ENCODE measurements at places on chromosomes 5 and 9.

DNA sequence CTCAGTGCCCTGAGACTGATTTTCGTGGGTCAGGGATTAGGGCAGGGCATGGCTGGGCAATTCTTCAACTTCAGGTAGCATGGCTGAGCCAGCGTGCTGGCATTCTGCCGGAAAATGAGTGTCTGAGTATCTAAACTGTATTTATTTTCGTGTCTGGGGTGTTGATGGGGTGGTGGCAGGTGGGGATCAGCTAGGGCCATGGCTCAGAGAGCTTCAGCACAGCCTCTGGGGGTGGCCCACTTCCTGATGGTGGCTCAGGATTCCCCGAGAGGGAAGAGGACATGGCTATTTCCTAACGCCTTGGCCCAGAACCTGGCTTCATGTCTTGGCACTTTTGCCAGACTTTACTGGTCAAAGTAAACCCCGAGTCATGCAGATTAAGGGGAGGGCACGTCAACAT is 260.5 kb downstream of the GADD45G start:
- no peak for DNase-seq

- DNase-seq: peak; percentile 7
Measured at GRCh38 chr5:125660231-125660895, 762.8 kb upstream of the GRAMD2B start.

- DNase-seq: no peak
Measured at GRCh38 chr9:137127301-137128157, 11.4 kb upstream of the GRIN1 start.

DNA sequence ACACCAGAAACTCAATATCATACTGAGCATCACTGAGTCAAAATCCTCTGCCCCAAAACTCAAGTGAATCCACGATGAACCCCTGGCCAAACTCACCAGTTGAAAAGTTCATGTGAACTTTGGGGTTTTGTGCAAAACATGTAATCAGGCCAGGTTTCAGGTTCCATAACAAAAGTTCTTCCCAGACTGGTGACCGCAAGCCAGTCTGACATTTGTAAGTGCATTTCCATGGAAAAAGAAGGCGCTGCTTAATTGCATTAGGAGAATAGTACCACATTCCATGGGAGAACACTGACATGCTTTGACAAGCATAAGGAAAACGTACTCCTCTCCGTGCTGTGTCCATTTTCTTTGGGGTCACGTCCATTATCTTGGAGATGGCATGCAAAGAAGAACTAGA is 567.0 kb downstream of the BNC2 start:
- DNase-seq: no peak

GRCh38 chr9:135604437-135605237 is 34.7 kb downstream of the GLT6D1 start:
- DNase-seq: no peak

DNA sequence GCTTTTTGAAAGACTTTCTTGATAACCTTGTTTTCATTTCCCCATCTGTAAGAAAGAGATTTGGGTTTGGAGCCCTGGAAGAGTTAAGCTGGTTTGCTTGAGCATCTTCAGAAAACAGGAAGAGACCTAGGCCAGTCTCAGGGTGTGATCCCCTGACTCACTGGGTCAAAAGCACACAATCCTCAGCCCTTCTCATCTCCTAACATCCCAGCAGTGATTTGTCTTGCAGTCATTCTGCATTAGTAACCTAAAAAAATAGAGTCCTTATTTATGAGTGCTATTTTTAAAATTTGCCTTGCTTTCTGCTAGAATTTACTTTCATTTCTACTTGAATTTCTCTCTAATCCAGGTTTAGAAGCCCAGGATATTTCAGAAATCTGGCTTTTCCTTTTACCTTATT is 16.4 kb upstream of the ARSB start:
- DNase-seq: peak; percentile 88

DNA sequence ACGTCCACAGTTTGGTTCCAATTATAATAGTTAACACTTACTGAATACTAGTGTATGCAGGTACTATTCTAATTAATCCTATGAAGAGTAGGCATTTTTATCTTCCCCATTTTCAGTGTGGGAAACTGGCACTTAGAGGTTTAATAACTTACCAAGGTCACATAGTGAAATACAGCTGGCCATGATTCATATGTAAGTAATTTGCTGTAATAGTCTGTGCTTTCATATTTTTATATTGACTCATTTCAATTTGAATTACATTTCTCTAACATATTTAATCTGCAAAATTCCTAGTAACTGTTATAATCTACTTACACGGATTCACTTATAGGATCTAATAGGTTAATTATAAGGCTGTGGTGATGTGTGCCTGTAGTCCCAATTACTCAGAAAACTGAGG is 19.4 kb downstream of the CCNH start:
- DNase-seq: peak; percentile 90

DNA sequence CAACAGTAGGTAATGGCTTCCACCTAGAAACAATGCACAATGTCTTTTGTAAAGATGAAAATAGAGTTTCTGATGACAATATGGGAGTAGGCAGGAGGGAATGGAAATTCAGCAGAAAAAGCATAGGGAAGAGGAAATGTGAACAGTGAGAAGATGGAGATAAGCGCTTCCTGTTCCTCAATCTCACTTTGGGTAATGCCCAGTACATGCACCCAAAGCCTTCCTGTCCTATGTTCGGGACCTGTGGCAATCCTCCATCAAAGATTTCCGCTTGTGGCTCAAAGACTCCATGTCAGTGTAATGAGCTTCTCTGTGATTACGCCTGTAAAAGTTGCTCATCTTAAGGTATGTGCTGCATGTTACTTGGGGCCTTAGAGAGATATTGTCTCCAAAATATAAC is 2.7 kb downstream of the UGT3A1 start:
- DNase-seq: no peak

GRCh38 chr9:85425153-85425611 is 316.6 kb downstream of the AGTPBP1 start:
- DNase-seq: peak; percentile 55

DNA sequence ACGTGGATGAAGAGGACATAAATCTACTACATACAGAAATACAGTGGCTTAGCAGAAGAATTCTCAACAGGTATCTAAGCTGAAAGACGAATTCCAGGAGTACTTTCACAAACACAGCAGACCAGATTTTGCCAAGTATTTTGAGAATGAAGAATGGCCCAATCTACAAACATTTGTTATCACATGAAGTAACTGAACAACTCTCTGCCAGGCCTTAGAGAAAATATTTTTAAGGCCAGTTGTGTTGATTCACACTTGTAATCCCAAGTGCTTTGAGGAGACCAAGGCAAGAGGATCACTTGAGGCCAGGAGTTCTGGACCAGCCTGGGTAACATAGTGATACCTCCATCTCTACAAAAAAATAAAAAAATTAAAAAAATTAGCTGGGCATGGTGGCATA is 14.3 kb downstream of the AGTPBP1 start:
- no peak for DNase-seq

- DNase-seq: no peak
Measured at GRCh38 chr5:179869641-179870402, 11.2 kb upstream of the MRNIP start.

All from fibroblast of skin of back (primary cell).